ENCODE measurements at places on chromosomes 5 and 9.

GRCh38 chr5:137622850-137623249 lies 113.0 kb downstream of the KLHL3 start:
- DNase-seq, result peak; percentile 9

- no peak for DNase-seq
Observed at GRCh38 chr9:73810585-73811215, 659.0 kb downstream of the ANXA1 start.

DNA sequence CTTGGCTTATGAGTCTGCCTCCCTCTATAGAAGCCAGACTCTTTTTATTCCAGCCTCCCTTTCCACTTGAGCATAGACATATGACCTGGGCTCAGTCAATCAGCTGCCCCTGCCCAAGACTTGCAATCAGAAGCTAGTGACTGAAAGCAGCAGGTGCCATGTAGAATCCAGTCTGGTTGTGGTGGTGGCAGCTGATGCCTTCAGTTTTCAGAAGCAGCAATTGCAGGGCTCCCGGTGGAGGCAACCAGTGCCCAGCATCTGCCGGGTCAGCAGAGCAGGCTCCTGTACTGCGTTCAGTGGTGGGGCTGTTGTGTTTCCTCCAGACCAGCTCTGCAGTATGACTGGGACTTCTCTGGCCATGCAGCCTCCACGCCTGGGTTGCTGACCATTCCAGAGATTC lies 53.9 kb upstream of the PALM2AKAP2 start:
- DNase-seq, result no peak

- no peak for DNase-seq
Observed at GRCh38 chr5:169724303-169725087, 87.4 kb downstream of the DOCK2 start.

GRCh38 chr5:150542933-150543445 lies 35.1 kb downstream of the NDST1 start:
- no peak for DNase-seq

Data from GM12878 (cell line).